Activated CD4-positive, alpha-beta T cell treated with anti-CD3 and anti-CD28 coated beads for 24 hours (primary cell): ENCODE measurements at places on chromosomes 3 and 15.

DNA sequence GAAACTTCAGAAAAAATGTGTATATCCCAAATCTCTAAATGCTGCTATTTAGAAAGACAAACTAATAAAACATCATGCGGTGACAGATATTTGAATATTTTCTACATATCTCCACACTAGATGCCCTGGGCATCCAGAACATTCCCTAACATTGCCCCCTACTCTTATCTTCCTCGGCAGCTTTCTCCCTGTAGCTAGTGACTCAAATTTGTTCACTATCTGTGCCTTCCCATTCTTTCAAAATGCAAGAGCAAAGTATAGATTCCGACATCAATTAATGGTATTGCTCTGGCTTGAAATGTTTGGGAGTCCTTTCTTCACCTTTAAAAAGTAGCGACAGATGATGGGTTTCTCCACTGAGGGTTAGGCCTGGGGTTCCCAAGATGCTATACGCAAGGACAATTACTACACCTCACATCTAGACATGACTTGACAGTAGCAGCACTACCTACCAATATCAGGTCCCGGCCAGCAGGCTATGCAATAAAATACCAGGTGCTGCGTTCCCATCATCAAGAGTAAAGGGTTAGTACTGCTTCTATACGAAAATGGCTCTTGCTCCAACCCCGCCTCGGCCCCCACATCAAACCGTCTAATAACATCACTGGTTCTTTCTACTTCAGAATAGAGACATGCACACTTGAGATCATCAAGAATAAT lies 631 bp downstream of the UBR1 start:
- no peak for DNase-seq

- DNase-seq = no peak
Observed at GRCh38 chr3:195773956-195774537, 37.7 kb downstream of the MUC4 start.

- DNase-seq = no peak
Observed at GRCh38 chr3:87329065-87329464, 52.7 kb upstream of the POU1F1 start.

GRCh38 chr3:24608701-24609390 lies 114.2 kb upstream of the THRB start:
- DNase-seq = no peak
